Activated naive CD8-positive, alpha-beta T cell treated with anti-CD3 and anti-CD28 coated beads, Interleukin-2, amount 50 U/mL, for 24 hours (primary cell): ENCODE measurements at places on chromosomes 13 and 19.

DNA sequence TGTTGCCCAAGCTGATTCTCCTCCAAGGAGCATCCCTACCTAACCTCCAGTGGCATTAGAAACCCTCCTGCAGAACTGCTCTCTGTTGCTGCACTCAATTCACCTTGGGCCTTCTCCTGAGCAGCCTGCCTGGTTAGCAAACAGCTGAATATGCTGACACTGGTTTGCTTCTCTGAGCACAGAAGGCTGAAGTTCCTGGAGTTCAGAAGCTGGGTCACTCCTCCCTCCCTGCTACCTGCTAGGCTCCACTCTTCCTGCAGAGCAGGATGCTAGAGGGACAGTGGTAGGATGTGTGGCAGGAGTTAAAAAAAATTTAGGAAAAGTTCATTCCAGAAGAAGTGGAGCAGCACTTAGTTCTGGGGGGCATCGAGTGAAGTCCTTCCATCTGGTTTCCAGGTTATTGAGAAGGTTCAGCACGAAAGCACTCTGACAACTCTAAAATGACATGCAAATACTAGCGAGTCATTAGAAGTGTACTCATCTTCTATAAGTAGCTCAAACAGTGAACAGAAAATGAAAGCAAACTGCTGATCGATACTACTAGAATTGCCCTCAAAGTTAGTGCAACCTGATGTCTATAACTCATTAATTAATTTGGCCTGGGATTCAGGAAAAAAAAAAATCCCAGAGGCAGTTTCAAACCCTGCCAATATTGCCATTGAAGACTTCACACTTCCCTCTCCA lies 293.7 kb downstream of the POU4F1 start:
- DNase-seq: no peak

DNA sequence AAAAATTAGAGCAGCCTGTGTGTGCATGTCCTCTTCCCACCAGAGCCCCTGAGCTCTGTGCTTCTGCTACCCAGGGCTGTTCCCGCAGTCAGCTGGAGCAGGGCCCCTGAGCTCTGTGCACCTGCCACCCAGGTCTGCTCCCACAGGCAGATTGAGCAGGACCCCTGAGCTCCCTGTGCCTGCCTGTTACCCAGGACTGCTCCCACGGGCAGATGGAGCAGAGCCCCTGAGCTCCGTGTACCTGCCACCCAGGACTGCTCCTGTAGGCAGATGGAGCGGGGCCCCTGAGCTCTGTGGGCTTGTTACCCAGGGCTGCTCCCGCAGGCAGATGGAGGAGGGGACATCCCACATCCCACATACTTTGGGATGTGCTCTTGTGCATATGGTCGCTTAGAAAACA lies 186.8 kb upstream of the SOX1 start:
- no peak for DNase-seq

- DNase-seq: no peak
Measured at GRCh38 chr19:35088131-35088913, 27.3 kb upstream of the FXYD3 start.

- DNase-seq: no peak
Measured at GRCh38 chr19:33461256-33462111, 60.1 kb downstream of the PEPD start.

GRCh38 chr13:46377554-46377953 lies 9.5 kb downstream of the RUBCNL start:
- no peak for DNase-seq

GRCh38 chr13:108269601-108270328 lies at the start of gene TNFSF13B:
Gene TNFSF13B (plus strand): TSS chr13:108269718. CDS start chr13:108269896, 178 bp downstream.
- peak; percentile 56 for DNase-seq

- DNase-seq: no peak
Measured at GRCh38 chr19:42467183-42467760, 24.5 kb upstream of the CXCL17 start.

GRCh38 chr13:100022798-100023197 lies 41.2 kb downstream of the ZIC2 start:
- DNase-seq: no peak

- no peak for DNase-seq
Measured at GRCh38 chr13:36910545-36910944, 9.5 kb downstream of the SMAD9 start.
